ENCODE measurements at places on chromosomes 12 and 14.

DNA sequence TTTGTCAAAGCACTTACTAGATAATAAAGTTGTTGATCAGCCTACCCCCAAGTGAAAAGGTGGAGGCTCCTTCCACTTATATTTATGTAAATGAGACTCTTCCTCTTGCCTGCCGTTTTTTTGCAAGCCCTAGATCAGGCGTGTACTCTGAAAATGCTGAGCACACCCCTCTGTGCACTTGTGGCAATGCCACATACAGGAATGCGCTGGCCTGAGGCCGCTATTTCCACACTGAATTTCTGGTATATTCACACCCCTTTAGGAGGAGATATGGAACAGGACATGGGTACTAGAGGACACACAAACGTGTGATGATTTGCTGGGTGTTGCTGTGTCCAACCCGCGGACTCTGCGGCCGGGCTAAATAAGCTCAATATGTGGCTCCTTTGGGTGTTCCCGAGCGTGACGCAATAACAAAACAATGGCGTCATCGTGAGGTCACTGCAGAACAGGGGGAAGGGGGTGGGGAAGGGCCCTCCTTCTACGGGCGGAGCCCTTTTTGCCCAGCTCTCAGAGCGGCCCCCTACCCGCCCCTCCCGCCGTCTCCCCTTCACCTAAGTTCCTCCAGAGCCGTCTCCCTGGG, 554 bp upstream of the TSPAN31 start:
- peak; percentile 86 for DNase-seq

DNA sequence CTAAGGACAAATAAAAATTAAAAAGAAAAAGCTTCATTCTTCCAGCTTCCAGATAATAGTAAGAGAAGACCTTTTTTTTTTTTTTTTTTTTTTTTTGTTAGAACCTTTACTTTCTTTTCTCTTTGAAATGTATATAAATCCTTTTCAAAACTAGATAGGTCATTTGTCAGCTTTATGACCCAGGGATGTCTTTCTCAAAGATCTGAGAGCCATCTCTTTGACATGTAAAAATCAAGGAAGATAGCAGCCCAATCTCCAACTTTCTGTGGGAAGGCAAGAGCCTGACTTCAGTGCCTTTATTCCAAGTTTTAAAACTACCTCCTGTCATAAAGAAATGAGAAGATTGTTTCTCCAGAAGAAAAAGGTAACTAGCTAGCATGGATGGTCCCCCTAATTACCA, 203.3 kb upstream of the LRFN5 start:
- DNase-seq = no peak

GRCh38 chr12:121505513-121505912, 75.3 kb downstream of the KDM2B start:
- peak; percentile 37 for DNase-seq

- DNase-seq = no peak
Measured at GRCh38 chr12:2298556-2299200, 245.9 kb downstream of the CACNA1C start.

- DNase-seq = peak; percentile 19
Measured at GRCh38 chr12:19988948-19989347, 379.4 kb upstream of the PDE3A start.

DNA sequence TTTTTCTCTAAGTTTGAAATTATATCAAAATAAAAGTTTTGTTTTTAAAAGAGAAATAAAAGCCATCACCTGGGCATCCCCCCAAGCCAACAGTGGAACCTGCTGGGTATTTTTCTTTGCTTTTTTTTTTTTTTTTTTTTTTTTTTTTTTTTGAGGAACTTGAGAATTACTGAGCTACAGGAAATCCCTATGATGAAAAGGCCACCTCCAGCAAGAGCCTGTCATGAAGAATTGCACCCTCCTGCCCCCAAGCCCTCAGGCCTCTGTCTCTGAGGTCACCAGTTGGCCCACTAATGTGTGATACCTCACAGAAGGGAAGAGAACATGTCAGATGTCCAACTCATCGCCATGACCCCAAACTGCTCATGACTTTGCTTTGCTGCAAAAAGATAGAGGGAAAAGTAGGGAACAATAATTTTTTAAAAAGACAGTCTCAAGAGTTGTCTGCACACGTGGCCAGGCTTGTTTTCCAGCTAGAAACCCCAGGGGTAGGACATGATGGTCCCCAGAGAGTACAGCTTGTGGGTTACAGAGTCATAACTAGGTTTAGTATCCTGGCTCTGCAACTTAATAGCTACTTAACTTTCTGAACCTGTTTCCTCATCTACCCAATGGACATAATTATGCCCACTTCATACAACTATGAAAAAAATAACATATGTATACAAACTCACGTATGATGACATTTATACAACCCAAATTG, 124.3 kb upstream of the EGLN3 start:
- no peak for DNase-seq

DNA sequence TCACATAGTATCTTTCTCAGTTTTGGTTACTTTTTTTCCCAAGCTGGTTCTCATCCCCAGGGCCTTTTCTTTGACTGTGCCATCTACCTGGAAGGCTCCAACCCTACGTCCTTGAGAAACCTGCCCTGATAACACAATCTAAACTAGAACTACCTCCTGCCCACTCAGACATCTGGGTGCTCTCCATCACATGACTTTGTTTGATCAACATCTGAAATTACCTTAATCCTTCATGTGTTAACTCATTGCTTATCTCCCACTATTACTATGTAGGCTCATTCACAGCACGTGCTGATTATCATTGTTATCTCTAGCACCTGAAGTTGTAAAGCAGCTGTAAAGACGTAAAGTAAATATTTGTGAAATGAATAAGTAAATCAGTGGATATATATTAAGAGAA, 784.0 kb downstream of the TMTC2 start:
- DNase-seq = no peak

GRCh38 chr12:132319991-132320570, 9.3 kb downstream of the GALNT9 start:
- no peak for DNase-seq

Data from fibroblast of skin of right biceps (primary cell).